ENCODE measurements at places on chromosomes 11 and 22.

DNA sequence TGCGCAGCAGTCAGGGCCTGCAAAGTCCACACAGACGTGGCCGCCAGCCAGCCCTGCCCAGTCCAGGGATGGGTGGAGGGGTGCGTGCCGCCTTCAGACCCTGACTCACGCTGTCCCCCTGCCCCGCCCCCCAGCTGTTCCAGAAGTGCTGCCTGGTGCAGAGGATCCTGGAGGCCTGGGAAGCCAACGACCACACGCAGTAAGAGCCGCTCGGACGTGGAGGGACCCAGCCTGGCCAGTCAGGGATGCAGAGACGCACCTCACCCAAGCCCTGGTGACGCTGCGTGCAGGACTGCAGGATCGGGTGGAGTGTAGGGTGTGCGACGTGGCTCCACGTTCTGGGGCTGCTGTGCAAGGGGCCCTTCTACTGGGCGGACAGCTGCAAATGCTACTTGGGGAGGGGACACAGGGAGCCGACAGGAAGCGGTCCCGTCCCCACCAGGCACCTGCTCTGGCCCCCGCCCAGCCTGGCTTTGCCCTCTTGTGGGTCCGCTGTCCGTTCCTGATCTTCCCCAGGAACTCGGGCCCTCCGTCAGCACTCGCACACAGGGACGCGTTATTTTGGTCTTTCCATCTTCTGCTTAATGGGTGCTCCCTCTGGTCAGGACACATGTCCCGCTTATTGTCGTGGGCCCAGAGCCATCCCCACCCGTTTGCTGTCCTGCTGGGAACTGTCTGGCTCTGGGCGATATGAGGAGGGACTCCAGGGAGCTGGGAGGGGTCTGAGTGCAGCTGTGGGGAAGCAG is 42.5 kb downstream of the SBF1 start:
- no peak for DNase-seq

DNA sequence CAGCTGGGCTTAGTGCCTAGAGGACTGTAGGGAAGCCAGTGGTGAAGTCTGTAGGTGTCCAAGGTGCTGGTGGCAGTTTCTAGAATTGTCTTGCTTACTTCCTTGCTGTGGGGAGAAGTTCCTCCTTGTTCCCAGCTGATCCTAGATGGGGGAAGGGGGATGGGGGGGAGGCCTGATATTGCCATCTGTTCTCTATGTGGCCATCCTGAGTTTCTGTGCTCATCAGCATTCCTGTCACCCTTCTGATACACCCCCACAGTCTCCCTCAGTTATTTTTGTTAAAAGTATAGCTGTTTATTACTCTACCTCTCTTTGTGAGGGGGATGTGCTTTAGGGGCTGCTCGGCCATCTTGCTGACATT is 36.5 kb downstream of the MADD start:
- no peak for DNase-seq

GRCh38 chr22:48703265-48703941 is 1124.3 kb downstream of the BRD1 start:
- DNase-seq, result no peak

GRCh38 chr11:15943418-15944197 is 412.7 kb downstream of the SOX6 start:
- DNase-seq, result no peak

- DNase-seq, result no peak
Observed at GRCh38 chr11:72190631-72191071, 1.3 kb upstream of the FOLR1 start.

- DNase-seq, result peak; percentile 68
Observed at GRCh38 chr11:128476729-128477128, 110.6 kb downstream of the ETS1 start.

DNA sequence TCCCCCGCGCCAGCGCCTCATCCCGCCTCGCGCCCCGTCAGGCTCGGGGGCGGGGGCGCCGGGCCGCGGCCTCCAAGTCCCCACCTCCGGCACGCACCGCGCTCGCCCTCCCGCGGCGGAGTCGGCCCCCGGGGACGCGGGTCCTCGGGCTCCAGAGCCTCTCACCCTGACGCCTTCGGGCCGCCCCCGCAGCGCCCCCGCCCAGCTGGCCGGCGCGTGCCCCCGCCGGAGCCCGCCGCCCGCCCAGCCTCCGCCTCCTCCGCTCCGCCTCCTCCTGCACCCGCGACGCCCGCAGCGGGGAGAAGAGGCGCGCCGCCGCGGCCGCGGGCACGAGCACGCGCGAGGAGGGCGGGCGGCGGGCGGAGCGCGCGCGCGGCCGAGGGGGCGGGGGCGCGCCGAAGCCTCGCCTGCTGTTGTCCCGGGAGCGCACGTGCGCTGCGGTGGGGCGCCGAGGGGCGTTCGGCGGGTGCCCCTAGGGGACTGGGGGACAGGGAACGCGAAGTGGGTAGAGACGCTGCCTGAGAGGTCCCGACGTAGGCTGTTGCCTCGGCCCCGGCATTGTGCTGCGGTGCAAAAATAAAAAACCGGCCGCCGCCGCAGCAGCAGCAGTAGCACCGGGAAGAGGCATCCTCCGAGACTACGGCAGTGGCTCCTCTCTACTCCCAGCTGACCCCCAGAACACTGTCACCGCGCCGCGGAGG is 87.4 kb upstream of the ARHGAP32 start:
- DNase-seq, result no peak

- no peak for DNase-seq
Observed at GRCh38 chr11:116948391-116948790, 111.0 kb upstream of the APOA1 start.

DNA sequence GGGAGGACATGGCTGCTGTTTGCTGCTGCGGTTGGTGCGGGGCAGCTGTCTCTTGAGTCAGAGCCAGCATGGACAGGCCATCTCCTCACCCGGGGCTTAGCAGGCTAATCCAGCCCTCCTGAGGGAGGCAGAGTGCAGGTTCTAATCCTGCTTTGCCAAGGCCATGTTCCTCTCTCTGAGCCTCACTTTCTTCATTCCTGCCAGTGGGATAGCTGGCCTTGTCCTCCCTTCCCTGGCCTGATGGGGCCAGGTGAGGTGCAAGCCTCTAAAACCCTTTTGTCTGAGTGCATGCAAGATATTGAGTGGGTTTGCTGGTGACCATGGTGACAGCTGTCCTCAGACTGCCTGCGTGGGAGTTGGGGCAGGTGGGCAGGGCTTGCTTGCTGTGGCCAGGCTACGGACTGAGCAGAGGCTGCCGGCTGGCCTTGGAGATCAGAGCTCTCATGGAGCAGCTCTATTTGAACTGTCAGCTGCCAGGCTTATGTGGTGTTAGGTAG is 3.6 kb downstream of the USP35 start:
- no peak for DNase-seq

- DNase-seq, result no peak
Observed at GRCh38 chr11:64661146-64661545, 61.9 kb downstream of the NRXN2 start.

GRCh38 chr11:80771017-80771416 is 1330.2 kb upstream of the TENM4 start:
- no peak for DNase-seq

GRCh38 chr11:108117746-108118371 is 3.5 kb upstream of the ACAT1 start:
- DNase-seq, result no peak

DNA sequence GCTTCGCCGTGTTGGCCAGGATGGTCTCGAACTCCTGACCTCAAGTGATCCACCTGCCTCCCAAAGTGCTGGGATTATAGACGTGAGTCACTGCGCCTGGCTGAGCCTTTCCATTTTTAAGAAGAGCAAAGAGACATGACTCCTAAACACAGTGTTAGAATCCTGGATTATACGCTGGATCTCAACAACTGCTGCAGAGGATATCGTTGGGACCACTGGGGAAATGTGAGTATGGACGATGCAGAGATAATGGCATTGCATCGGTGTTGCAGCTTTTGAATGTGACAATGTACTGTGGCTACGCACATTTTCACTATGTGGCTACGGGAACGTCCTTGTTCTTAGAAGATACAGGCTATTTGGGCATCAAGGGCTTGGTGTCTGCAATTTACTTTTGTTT is 6.2 kb downstream of the MRGPRF start:
- no peak for DNase-seq

DNA sequence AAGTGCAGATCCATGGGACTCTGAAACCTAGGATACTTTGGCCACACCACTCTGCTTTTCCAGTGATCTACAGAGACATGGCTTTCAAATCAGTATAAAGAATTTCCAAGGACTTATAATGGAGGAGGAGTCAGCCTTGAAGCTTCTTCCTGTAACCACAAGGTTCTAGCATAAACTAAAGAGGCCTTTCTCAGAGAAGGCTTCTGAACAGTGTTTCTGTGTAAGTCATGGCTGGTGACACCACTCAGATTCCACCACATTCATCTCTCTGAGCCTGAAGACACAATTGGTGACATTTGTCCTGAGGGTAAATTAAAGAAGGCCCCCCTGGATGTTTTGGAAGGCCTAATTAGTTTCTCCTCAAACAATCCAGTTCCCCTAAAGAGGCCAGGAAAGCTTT is 29.0 kb upstream of the ADORA2A start:
- no peak for DNase-seq

DNA sequence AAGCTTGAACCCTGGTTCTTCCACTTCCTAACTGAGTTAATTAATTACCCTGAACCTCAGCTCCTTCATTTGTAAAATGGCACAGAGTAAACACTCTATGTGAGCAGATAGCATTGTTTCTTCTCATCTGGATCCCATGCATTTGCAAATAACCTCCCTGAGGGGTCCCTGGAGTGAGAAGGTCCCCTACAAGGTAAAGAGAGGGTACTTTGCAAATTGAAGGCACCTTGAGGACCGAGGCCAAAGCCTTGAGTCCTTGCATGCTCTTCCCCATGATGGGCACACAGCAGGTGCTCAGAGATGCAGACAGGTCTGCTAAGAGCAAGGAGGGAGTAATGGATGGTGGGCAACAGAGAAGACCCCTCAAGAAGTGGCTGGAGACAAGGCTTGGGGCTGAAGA is 33.2 kb downstream of the OTOG start:
- DNase-seq, result no peak

DNA sequence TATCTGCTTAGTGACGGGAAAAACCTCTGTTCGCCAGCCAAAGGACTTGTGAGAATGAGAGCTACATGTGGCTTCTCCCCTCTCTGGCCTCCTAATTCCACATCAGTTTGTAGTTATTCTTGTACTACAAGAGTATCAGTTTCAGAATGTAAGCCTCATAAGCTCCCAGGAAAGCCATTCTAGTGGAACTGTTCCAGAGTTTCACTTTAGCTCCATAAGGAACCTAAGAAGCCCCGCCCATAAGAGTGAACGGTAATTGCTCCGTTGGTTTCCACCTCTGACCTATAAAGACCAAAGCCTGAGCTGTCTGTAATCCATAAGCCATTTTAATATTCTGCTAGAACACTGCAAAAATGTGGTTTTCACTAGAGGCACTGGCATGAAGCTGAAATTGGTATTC is 53.0 kb downstream of the SIK3 start:
- DNase-seq, result no peak

DNA sequence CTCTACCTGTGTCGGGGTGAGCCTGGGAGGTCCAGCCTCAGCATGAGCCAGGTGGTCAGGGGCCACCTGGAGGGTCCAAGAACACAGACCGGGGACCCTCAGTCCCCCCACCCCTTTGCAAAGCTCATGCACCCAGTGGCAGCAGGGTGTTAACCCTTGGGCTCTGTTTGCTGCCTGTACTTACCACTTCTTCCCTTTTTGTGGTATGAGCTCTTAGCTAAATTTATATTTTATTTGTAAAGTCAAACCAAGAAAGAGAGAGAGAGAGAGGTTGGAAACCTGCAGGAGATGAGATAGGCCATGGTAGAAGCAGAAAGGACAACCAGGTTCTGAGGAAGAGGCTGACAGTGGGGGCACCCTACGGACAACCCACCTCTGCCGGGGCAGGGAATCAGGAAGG is 29.9 kb downstream of the IL10RA start:
- no peak for DNase-seq

DNA sequence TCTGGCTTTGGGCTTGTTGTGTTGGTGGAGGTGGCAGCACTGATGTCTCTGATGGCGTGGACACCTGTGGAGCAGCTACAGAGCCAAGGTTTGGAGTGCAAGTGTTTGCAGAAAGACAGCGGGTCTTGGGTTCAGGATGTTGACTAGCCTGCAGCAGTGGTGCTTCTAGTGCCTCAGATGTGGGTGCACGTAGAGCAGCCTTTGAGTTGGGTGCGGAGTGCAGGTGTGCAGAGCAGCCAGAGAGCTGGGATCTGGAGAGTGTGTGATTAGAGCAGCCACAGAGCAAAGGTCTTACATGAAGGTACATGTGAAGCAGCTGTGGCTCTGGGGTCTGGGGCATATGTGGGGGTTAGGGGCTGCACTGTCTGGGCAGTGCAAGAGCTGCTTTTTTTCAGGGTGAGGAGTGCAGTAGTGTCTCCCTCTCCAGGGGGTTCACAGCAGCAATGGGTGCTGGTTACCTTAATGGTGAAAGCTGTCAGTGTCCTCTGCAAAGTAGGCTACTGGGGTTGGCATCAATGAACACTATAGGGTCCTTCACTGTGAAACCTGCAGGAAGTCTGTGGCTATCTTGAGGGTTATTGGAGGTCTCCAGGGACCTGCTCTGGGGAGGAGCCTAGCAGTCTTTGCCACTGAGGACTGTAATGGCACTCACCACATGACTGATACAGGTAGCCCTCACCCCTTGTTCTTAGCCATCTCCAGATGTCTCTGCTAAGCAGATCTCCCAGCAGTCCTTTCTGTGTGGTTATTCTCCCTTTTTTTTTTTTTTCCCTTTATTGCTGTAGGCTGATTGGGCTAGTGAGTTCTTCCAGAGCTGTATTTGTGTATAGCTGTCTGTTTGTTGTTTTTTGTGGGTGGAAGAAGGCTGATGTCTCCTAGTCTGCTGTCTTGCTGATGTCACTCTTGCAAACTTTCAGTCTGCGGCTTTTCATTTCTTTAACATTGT is 14.3 kb downstream of the BIRC2 start:
- no peak for DNase-seq

GRCh38 chr11:118749429-118749828 is 41.5 kb downstream of the DDX6 start:
- no peak for DNase-seq

DNA sequence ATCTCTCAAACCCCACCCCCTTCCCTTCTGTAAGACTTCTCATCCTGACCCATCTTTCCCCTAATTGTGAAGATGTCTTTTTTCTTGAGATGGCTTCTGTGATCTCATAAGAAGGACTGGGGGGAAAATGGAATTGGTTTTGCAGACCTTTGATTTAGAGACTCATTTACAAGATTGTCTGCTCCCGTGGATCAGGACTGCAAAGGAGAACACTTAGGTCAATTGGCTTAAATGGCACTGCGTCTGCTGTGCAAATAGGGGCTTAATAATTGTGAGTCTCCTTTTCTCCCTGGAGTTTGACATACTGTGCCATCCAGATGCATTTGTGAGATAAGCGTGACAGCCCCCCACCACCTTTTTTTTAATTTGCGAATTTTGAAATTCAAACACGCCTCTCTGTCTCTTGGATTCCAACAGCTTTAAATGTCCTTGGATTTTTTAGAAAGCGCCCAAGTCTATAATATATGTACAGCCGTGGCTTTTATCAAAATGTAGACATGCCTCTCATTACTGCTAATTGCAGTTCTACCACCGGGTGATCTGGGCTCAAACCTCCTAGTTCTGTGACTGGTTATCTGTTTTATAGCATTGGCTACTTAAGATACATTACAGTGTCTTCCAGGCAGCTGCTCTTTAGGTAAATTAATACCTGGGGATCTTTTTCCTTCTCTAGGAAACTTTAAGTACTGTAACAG is 150.0 kb downstream of the DBX1 start:
- no peak for DNase-seq

GRCh38 chr22:19019029-19019678 is 83.1 kb upstream of the PRODH start:
- no peak for DNase-seq

All from activated CD4-positive, CD25-positive, alpha-beta regulatory T cell treated with anti-CD3 and anti-CD28 coated beads, Interleukin-2, amount 50 U/mL, for 16 hours (primary cell).